Suprapubic skin (tissue), 4 donors: ENCODE measurements at places on chromosomes 7 and 10. TPM values are rescaled to one million over a fixed set of nuclear protein-coding genes. Genes with fewer than 3 reads are reported as not detected.

Gene KCNH2
- total RNA-seq: not detected

Gene PSD
- total RNA-seq: 2.1 TPM

- no peak for DNase-seq
Observed at GRCh38 chr7:106329408-106329807, 44.6 kb upstream of the NAMPT start.

DNA sequence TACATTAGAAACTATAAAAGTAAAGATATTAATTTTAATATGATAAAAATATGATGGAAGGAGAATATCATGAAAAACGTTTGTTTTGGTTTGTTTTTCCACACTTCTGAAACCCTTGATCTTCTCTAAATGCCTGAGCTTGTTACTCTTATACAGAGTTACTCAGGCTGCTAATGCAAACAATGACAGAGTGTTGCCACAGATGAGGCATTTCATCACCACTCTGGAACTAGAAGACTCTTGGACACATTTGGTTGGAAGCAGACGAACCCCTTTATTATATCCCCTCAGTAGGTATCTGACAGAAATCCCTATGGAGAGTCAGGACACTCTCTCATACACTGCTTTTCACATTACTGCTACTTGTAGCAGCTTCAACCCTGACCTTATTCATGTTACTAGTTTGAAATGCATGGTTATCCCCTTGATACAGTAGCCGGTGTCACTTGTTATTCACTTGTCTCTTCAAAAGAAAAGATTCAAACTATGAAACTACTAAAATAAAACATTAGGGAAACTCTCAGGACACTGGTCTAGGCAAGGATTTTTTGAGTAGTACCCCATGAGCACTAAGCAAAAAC, 66.9 kb downstream of the SEMA3C start:
- DNase-seq: no peak

Gene GIMAP1
- 0.38 TPM for total RNA-seq

Gene LIPK
- 2.6 TPM for total RNA-seq

- no peak for DNase-seq
Observed at GRCh38 chr10:125592897-125593296, 90.1 kb downstream of the TEX36 start.

- no peak for DNase-seq
Observed at GRCh38 chr7:30726296-30727006, 25.5 kb upstream of the INMT start.

Gene PRXL2A
- 91.0 TPM for total RNA-seq

Gene C10orf67
- 1.5 TPM for total RNA-seq

DNA sequence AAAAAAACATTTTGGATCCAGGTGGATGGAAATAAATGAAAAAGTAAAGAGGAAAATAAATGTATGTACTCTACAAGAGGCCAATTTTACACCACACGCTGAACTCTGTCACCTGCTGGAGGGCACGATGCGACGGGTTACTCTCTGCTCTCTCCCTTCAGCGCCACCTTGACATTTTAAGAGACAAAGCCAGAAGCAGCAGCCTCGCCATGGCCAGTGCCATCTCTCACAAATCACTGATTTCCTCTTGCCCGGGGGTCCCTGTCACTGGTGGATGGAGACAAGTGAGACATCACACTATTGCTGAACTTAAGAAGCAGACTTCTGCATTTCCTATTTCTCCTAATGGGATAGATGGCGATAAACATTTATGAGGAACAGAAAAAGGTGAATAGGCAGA, 190.0 kb downstream of the ZMYND11 start:
- DNase-seq: no peak

DNA sequence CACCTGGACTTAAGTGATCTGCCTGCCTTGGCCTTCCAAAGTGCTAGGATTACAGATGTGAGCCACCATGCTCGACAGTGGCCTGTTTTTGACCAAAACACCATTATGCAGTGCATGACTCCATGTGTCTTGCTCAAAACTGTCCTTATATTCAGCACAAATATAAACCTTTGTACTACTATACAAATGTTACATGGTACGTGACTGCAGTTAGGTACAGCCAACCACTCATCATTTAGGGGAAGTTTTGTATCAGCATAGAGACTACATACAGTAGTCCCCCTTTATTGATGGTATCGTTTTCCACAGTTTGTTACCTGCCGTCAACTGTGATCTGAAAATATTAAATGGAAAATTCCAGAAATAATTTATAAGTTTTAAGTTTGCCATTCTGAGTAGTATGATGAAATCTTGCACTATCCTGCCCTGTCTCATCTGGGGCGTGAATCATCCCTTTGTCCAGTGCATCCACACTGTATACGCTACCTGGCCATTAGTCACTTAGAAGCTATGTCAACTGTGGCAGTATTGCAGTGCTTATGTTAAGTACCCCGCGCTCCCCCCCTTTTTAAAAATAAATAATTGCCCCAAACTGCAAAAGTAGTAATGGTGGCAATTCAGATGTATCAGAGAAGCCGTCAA, 23.3 kb upstream of the ZNF282 start:
- DNase-seq: no peak

DNA sequence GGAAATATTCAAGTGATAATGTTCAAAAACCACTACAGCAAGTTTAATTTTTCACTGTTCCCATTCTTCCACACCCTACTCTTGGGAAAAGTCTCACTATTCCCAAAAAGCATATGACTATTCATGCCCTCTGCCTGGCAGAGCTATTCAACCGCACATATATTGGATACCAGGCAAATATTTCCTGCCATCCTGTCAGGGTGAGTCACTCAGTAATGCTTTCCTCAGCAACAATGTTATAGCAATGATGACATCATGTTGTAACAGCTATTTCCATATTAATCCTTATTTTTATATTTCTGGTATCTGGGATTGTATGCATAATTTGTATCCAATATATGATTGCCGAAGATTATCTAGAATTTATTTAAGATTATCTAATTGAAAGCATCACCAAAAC, 114.0 kb upstream of the PLXDC2 start:
- no peak for DNase-seq

Gene TEX47
- total RNA-seq: not detected

DNA sequence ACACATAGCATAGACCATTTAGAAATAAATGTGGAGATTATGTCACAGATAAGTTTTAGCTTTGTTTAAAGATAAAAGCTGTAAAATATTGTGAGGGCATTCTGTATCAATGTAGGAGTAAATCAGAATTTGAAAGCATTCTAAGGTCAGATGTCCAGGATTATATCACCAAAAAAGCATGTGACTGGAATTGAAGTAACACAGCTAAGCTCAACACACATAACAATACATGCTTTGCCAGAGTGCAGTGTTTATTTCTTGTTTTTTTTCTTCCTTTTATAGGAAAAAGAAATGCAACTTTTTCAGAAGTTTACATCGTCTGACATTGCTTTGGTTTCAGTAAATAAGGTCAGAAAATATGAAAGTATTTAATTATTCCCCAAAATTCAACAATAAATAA, 183.4 kb downstream of the HTR7 start:
- DNase-seq: no peak
